ENCODE measurements at places on chromosomes 7 and 10. TPM values are rescaled to one million over a fixed set of nuclear protein-coding genes. Genes with fewer than 3 reads are reported as not detected.
A peak's percentile ranks its signal among the peaks of the same experiment; 100 is the strongest.

NOBOX gene
- not detected for total RNA-seq

CTBP2 gene
- total RNA-seq, result not detected

- peaks cover 24% of the 10 kb centered on the region for H3K27me3 ChIP-seq
- no peak for DNase-seq
- H3K27ac ChIP-seq, result peak overlapping the region; percentile 29
- no peaks in the 10 kb centered on the region for H3K36me3 ChIP-seq
These were observed 34.2 kb downstream of the AP5Z1 start for GRCh38 chr7:4809666-4810065.

GRCh38 chr7:34438436-34438835 is 219.6 kb upstream of the NPSR1 start:
- no peak overlapping the region for H3K4me3 ChIP-seq
- no peak for DNase-seq
- no peaks in the 10 kb centered on the region for H3K4me1 ChIP-seq
- H3K36me3 ChIP-seq, result no peaks in the 10 kb centered on the region
- H3K27ac ChIP-seq, result no peak overlapping the region
- H3K27me3 ChIP-seq, result no peaks in the 10 kb centered on the region

- H3K36me3 ChIP-seq, result no peaks in the 10 kb centered on the region
- no peak overlapping the region for H3K4me3 ChIP-seq
- H3K27me3 ChIP-seq, result peaks cover 4% of the 10 kb centered on the region
- no peak overlapping the region for H3K27ac ChIP-seq
- DNase-seq, result no peak
These were observed 194.8 kb downstream of the FANK1 start for GRCh38 chr10:126090911-126091728.

DNA sequence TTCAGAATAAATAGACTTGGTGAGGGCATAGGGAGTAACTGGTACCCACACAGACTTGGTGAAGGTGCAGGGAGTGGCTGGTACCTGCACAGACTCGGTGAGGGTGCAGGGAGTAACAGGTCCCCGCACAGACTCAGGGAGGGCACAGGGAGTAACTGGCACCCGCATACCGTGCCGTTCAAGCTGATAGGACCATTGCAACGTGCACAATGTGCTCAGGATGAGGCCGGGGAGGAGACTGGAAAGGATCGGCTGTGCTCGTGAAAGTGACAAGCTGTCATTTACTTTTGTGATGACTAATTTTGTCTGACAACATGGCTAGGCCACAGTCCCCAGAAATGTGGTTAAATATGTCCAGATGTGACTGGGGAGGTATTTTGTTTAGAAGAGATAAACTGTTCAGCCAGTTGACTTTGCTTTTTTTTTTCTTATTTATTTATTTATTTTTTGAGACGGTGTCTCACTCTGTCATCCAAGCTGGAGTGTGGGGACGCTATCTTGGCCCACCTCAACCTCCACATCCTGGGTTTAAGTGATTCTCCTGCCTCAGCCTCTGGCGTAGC is 76.2 kb upstream of the NMT2 start:
- no peaks in the 10 kb centered on the region for H3K27me3 ChIP-seq
- no peak overlapping the region for H3K27ac ChIP-seq
- H3K36me3 ChIP-seq, result no peaks in the 10 kb centered on the region
- H3K4me3 ChIP-seq, result no peak overlapping the region
- DNase-seq, result no peak
- H3K4me1 ChIP-seq, result peaks cover 6% of the 10 kb centered on the region

DNA sequence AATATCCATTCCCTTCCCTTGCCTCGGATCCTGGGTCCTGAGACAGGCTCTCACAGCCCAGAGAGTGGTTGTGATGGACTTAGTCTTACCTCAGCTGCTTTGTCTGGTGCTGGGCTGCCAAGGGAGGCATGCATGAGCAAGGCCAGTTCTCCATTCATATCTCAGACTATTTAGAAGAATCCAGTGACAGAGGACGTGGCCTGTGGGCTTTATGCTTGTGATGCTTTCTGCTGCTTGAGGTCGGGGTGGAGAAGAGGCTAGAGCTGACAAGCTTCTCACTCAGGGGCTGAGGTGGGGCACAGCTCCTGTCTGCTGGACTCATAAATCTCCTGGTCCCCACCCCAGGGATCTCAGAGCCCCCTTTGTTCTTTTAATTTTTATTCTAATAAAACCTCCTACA is 66.8 kb downstream of the DNAJC12 start:
- DNase-seq, result no peak
- H3K36me3 ChIP-seq, result no peaks in the 10 kb centered on the region
- no peak overlapping the region for H3K27ac ChIP-seq
- peaks cover 11% of the 10 kb centered on the region for H3K4me1 ChIP-seq
- no peak overlapping the region for H3K4me3 ChIP-seq

DNA sequence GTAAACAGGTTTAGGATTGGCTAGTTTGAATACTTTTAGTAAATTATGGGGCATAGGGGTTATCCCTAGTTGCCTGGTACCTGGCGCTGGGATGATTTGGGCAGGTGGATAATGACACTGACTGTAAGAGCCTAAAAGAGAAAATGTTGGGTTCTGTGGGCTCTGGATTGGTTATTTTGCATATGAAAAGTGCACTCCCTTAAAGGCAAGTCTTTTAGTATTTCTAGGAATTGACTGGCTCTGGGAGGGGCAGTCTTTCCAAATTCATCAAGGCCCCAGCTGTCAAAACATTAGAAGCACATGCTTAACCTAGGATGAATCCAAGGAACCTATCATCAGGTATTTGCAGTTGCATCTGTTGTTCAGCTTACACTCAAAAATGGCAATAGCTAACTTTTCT is 454.6 kb upstream of the SORCS1 start:
- H3K4me3 ChIP-seq, result no peak overlapping the region
- DNase-seq, result no peak

- peak overlapping the region; percentile 38 for H3K27ac ChIP-seq
- DNase-seq, result no peak
- H3K27me3 ChIP-seq, result no peaks in the 10 kb centered on the region
- peak overlapping the region; percentile 52 for H3K4me3 ChIP-seq
- H3K4me1 ChIP-seq, result peaks cover 26% of the 10 kb centered on the region
These were observed 13.7 kb upstream of the WAPL start for GRCh38 chr10:86535132-86535882.

GRCh38 chr7:66657798-66658197 is 29.1 kb downstream of the KCTD7 start:
- no peaks in the 10 kb centered on the region for H3K27me3 ChIP-seq
- H3K27ac ChIP-seq, result no peak overlapping the region
- no peak overlapping the region for H3K4me3 ChIP-seq
- peaks cover 18% of the 10 kb centered on the region for H3K4me1 ChIP-seq
- H3K36me3 ChIP-seq, result peaks cover 12% of the 10 kb centered on the region

GRCh38 chr10:108545921-108546320 is 1377.4 kb downstream of the XPNPEP1 start:
- no peaks in the 10 kb centered on the region for H3K36me3 ChIP-seq
- H3K27ac ChIP-seq, result no peak overlapping the region
- no peak for DNase-seq
- H3K4me1 ChIP-seq, result no peaks in the 10 kb centered on the region
- no peak overlapping the region for H3K4me3 ChIP-seq

DNA sequence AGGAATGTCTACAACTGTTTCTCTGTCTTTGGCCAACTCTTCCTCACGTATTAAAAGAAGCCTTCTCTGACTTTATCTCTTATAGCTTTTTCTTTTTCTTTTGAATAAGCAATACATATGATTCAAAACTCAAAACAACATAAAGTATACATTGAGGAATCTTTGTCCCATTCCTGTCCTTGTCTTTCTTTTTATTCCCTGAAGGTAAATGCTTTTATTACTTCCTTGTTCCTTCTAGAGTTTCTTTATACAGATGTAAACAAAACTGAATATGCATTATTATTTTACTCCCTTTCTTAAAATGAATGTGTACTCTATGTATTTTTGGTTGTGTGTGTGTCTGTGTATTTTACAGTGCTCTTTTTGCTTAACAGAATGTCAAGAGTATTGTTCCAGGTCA is 170.1 kb downstream of the CHN2 start:
- no peak overlapping the region for H3K27ac ChIP-seq
- no peaks in the 10 kb centered on the region for H3K27me3 ChIP-seq
- no peaks in the 10 kb centered on the region for H3K4me1 ChIP-seq
